ENCODE measurements at places on chromosomes 4 and X. TPM values are rescaled to one million over a fixed set of nuclear protein-coding genes. Genes with fewer than 3 reads are reported as not detected.

The AP1S2 gene
- 18.9 TPM for total RNA-seq

The NHS gene
- under 0.01 TPM for total RNA-seq

The OCIAD2 gene
- total RNA-seq, result 10.5 TPM

The MAPK10 gene
- 0.54 TPM for total RNA-seq

The CLIC2 gene
- total RNA-seq, result 11.3 TPM

The MAGEA3 gene
- total RNA-seq, result not detected

The DMP1 gene
- not detected for total RNA-seq

The CXCL3 gene
- total RNA-seq, result 5.7 TPM

DNA sequence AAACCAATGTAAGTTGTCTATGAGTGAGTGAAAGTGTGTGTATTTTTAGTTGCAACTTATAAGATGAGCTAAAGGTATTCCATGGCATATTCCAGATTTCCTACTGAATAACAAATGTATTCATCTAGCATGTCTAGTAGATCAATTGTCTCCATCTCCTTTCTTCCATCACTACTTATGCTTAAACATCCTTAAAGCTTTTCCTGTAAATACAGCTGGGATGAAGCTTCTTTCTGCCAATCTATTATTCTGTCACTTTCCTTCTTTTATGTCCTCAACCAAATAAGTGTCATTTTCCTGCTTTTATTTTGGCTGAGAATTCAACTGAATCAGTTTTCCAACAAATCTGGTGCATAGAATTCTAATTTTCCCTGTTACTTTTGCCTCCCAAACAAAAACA lies 136.3 kb downstream of the COL25A1 start:
- no peak for DNase-seq

DNA sequence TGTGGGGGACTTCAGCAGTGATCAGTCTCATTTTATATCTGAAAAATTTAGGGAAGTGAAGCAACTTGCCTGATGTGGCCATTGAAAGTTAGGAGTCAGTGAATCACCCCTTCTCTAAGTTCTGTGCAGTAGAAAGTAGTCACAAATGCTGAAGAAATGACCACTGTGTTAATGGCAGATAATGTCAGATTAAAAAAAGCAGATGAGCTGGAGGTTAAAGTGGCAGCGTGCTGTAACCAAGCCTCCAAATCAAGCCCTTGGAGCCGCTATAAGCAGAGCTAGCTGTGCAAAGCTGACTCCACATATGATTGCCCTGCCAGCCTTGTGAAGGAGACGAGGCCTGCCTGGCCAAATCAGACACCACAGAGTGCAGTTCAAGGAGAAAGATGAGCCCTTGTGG lies 39.2 kb upstream of the PDE5A start:
- no peak for DNase-seq

- no peak for DNase-seq
Observed at GRCh38 chr4:168212656-168213055, 105.9 kb downstream of the DDX60 start.

GRCh38 chrX:155896512-155896911 lies 15.4 kb downstream of the VAMP7 start:
- DNase-seq, result no peak

- peak; percentile 49 for DNase-seq
Observed at GRCh38 chr4:41216294-41217019, 2.1 kb upstream of the APBB2 start.

- no peak for DNase-seq
Observed at GRCh38 chrX:72305286-72306084, at the start of gene CITED1. CITED1 (minus strand) TSS chrX:72305914; CDS start chrX:72302869, 3,045 bp downstream.

GRCh38 chr4:37535872-37536271 lies 150.3 kb downstream of the RELL1 start:
- no peak for DNase-seq

DNA sequence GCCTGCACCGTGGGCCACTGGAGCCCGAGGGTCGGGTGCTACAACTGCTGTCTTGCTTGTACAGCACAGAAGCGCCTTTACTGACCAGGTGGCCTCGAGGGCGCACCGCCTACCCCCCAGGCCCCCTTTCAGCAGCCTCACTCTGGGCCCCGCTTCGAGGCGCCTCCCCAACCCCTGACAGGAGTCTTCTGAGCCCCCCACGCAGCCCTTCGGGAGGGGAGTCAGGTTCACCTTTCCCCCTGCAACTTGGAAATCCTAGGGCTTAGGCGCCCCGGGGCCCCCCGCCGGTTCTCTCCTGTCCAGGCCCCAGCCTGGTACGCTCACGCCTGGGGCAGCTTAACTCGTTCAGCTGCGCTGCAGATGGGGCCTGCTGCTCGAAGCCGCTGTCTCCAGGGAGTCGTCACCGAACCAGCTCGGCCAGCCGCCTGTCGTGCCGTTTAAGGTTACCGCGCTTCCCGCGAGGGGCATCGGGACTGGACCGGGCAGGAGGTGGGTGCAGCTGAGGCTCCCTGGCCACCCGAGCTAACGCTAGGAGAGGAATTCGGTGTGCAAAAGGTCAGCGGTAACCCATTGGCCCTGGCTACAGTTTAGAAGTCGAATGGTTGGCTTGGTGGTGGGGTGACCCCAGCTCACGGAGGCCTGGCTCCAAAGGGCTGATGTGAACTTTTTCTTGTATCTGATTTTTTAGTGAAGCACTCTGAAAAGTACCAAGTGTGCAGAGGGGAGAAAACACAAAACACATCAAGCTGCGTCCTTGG lies 58.9 kb upstream of the BCOR start:
- no peak for DNase-seq

- DNase-seq, result no peak
Observed at GRCh38 chr4:13912436-13912925, 285.0 kb upstream of the BOD1L1 start.

DNA sequence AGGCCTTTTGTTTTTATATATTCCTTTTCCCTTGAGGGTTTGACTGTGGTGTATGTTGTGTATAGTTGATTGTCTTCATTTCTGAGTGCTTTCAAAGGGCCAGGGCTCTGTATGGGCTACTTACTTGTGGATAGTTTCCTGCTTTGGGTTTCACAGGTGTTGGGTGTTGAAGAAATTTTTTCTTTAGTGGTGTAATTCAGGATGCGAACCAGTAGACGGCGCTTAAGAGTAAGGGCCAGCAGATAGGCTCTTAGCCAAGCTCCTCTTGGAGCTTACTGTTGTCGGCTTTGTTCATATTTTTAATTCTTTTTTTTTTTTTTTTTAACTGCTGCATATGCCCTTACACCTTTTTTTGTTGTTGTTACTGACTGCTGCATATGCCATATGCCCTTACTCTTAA lies 276.3 kb upstream of the GALNT7 start:
- DNase-seq, result no peak

DNA sequence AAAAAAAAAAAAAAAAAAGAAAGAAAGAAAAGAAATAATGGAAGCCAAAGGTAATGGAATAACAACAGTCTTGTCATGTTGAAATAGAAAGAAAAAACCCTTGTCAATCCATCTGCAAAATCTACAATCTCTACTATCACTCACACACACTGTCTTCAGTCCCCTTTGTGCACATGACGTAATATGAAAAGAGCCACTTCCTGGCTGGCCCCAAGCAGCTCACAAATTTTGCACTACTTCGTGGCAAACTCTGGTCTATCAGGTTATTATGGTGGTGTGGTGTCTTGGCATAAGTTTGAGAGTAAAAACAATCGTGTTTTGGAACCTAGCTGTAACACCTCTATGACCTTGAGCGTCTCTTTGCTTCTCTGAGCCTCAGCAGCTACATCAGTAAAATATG lies 8.3 kb upstream of the AFAP1 start:
- DNase-seq, result no peak

GRCh38 chrX:20354505-20354904 lies 87.8 kb upstream of the RPS6KA3 start:
- DNase-seq, result no peak

DNA sequence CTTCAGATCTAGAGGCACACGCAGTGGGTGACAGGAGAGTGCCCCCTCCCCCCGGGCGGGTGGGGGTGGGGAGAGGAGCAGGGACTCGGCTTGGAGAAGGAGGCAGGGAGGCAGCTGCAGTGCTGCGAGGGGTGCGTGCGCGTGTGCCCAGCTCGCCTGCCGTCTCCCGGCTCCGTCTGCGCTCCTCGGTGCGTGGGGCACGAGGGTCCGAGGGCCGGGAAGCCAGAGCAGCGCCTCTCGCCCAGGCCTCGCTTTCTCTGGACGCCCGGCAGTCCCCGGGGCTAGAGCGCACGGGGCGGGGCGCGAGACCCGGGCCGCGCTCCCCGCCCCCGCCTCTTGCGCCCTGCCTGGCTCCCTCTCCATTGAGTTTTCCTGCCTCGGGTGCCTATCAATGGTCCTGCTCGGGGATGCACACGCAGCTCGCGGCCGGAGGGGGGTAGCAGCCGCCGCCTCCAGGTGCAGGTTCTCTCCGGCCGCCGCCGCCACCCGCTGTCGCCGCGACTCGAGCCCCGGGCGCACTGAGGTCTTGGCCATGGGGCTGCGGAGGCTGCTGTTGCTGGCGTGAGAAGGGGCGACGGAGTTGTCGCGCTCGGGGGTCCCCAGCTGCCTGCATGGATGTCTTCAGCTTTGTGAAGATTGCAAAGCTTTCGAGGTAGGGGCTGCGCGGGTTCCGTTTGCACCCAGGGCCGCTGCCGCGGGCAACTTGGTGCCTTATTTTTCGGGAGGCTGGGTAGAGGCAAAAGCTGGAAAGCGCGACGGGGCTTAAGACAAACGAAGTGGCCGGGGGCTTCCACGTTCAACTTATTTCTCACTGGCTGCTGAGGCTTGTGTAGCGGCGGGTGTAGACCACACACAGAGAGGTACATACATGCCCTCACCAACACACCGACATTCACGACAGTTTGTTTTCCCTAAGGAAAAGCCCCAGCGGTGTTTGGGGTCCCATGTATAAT lies at the start of gene FRMPD4:
Gene FRMPD4 (plus strand): TSS at position 113 of the 953 bp plus-strand sequence. CDS start 499 bp downstream, at position 612.
- no peak for DNase-seq

DNA sequence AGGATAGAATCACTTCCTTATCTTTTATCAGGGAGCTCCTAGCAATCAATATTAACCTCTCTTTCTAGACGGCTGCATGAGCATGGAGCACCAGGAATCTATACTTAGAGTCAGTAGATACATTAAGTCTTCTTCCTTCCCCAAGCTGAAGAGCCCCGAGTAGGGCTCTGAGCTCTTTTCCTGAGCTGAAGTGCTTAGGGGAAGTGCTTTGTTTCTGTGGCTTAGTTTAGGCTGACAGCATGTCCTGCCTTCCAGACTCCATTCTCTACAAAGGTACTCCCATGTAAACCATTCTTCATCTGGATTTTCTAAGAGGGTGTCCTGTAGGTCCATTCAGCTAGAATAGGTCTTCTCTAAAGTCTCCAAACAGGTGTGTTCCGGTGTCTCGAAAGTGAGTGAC lies 127.5 kb upstream of the AFF2 start:
- peak; percentile 10 for DNase-seq

DNA sequence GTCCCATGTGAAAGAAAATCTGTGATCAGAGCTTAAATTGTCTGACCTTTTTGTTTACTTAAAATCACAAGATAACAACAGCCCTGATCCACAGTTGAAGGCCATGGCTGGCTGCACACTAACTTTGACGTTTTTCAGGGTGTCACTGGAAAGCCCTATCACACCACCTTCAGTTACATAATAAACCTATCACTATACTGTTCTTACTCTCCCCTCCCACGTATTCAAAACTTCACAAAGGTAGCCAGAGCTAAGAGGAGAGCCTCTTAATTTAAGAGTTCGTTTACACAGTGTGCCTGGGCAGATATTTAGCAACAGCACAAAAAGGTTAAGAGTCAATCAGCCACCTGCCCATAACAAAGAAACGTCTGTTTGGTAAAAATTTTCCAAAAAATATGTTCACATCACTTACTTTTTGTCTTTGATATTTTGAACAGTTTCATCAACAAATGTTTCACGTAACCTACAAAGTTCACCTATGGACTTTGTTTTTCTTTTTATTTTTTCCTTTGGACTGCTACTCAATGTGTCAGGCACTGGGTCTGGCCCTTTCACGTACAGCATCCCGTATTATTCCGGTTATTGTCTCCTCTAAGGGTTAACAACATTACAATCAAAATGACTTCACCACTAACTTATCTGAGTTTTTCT lies 25.0 kb downstream of the RFC1 start:
- no peak for DNase-seq

GRCh38 chr4:8164194-8164565 lies 5.6 kb upstream of the ABLIM2 start:
- no peak for DNase-seq

DNA sequence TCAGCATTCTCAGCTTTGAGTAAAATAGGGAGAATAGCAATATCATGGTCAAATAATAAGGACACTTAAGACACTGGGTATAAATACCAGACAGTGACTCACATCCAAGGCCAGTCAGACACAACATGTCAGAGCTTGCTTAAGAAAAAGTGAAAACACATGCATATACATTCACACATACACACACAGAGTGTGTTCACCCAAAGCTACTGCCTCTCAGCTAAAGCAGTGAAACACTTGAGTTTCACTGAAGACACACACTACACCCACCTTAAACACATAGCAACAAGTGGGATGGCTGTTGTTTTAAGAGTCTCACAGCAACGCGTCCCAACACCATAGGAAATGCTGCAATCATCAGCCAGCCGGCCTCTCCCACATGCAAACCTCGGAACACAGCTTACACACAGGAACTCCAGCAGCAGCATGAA lies 14.4 kb downstream of the SHROOM4 start:
- no peak for DNase-seq

- DNase-seq, result no peak
Observed at GRCh38 chrX:134933248-134933647, 57.5 kb upstream of the SMIM10 start.

- DNase-seq, result no peak
Observed at GRCh38 chr4:184744236-184744635, 10.3 kb upstream of the CENPU start.

GRCh38 chr4:157700898-157701694 lies 471.7 kb downstream of the GASK1B start:
- DNase-seq, result no peak

DNA sequence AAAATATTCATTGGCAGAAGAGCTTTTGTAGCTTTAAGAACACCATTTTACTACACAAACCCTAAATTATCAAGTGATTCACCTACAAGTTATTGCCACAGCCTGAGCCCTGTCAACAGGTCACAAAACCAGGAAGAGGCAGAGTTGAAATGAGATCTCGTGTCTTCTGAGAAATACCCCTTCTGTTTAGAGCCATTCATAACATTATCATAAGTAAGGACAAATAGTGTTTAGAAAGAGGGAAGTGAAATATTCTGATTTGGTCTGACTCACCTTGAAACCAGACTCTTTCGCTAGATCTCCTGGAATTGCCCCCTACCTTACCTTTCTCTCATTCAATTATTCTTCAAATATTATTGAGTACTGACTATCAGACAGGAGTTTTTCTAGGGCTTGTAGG lies 5.9 kb downstream of the ETDB start:
- no peak for DNase-seq

- no peak for DNase-seq
Observed at GRCh38 chr4:48047896-48048295, 31.3 kb downstream of the NIPAL1 start.

DNA sequence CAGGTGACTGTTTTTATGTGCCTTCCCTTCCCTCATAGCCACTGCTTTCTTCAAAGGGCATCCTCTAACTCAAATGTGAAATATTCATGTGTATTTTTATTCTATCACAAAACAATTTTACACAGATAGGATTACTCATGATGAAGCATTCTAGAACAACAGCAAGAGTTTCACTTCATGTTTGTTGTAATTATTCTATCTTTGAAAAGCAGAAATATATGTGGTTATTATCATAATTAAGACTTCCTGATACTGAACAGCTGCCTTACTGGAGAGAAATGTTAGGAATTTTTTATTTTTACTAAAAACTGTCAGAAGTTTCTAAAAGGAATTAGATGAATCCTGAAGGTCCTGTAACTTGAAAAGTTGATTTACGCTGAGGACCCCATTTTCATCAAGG lies 229.1 kb downstream of the PALLD start:
- no peak for DNase-seq
